ENCODE measurements at places on chromosomes 6 and 20.

DNA sequence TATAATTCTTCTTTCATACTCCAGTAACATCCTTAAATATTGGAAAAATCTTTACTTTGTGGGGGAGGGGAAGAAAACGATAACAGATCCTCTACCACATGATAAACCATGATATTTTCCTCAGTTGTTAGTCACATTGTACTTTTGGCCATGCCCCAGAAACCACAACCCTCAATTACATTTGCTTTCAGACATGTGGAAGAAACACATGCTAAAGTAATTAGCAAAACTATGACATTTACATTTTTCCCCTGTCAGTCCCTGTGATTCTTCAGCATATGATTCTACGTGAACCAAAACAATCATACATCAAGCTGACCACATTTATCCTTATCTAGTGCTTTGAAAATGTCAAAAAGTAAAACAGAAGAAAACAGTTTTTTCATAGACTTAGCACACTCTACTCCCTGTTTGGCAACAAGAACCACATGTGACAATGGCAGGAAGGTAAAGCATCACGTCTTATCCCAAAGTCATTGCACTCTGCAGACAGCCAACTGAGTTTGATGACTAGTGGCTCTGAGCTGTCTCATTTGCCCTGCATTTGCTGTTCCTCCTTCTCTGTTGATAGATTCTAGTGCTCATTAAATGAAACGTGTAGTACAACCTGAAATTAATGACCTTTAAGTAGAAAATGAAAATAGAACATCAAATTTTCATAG is 505.8 kb upstream of the MARCKS start:
- DNase-seq = no peak

DNA sequence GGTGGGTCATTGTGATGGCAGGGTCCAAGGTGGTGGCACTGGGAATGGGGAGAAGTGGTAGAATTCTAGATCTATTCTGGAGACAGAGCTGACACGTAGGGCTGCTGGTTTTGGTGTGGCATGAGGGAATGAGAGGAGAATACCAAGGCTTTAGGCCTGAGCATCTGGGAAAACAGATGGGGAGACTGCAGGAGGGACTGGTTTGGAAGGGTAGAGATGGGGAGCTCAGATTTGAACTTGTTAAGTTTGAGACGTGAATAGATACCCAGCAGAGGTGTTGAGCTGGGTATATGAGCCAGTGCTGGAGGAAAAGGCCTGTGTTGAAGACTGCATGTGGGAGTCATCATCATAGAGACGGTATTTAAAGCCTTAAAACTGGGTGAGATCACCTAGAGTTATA is 17.5 kb downstream of the TRMT6 start:
- DNase-seq = no peak

DNA sequence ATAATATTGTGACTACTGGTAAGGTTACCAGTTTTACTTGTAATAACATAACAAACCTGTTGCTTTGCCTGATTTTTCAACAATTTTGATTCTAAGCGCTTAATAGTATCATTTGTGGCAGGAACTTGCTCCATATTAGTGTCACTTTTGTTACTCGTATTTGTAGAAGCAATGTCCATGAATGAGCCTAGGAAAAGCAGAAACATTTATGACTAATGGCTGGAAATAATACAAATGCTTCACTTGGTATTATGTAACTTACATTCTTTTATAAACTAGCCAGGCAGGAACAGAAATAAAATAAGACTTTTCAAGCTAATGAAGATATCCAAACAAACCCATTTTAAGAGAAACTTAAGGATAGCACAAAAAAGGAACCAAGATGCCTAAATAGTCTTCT is 38.9 kb downstream of the MAP3K7 start:
- no peak for DNase-seq

DNA sequence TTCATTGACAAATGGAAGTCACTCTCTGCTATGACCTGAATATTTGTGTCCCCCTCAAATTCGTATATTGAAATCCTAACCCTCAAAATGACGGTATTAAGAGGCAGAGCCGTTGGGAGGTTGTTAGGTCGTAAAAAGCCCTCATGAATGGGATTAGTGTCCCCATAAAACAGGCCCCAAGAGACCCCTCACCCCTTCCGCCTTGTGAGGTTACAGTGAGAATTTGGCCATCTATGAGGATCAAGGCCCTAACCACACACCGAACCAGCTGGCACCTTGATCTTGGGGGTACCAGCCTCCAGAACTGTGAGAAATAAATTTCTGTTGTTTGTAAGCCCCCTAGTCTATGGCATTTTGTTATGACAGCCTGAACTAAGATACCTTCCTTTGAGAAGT is 52.5 kb upstream of the SLC22A16 start:
- no peak for DNase-seq

Measured in activated CD4-positive, alpha-beta T cell treated with anti-CD3 and anti-CD28 coated beads, Interleukin-2, Interleukin-4, amounts not matched to agents 100 ng/mL and 50 ng/mL, durations not matched to agents 16 hours and 8 hours (primary cell).